Stimulated activated CD4-positive, alpha-beta T cell treated with anti-CD3 and anti-CD28 coated beads, Interleukin-1b, Interleukin-23, amount 100 ng/mL, for 4 hours (primary cell): ENCODE measurements at places on chromosomes 6 and 20.

DNA sequence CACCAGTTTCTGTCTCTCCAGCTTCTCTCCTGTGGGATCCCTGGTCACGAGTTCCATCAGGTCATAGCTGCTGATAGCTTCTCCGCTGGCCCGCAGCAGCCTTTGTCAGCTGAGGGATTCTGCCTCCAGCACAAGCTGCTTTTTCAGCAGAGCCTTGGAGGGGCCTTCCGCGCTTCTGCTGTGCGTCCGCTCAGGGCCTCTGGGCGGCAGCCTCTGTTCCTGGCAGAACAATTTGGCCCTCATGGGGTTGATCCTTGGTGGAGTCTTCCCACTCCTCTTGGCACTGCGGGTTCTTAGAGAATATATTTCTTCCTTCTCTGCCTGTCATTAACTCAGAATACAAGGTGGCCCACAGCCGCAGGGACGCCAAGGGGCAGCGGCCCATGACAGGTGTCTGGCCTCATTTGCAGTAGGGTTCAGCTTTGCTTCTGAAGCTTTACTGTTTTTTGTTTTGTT is 158.8 kb downstream of the DTNBP1 start:
- no peak for DNase-seq

DNA sequence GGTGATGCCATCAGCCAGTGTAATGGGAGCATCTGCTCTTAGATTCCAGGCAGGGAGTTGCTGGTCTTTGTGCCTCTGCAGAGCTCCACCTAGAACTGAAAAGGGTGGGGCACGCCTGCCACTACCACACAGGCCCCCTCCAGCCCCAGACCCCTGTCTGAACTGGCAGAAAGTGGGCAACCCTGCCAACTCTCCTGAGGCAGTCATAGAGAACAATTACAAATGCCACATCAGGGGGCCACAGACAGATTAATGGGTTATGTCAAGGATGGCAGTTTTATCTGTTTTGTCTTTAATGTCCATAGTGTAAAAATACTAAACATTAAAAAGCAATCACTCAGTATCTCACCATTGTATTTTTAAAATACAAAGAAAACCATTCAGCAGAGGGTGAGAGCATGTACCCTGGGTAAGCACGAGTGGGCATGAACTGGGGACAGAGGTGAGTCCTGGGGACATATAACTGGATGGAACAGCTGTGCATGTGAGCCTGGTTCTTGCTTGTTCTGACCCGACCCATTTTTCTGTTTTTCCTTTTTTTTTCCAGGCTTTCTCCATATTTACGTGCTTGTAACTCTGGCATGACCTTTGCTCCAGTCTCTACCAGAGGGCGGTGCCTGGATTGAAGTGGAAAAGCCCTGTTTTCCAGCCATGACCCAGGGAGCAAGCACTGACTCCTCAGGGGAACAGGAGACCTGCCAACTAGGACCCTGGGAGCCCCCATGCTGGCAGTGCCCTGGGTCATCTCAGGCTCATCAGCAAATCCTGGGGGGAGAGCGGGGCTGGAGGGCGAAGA is 8.2 kb downstream of the TRAF3IP2 start:
- DNase-seq: no peak

- DNase-seq: no peak
Measured at GRCh38 chr6:36232172-36232571, 35.6 kb downstream of the BRPF3 start.

GRCh38 chr6:156348424-156348823 is 428.8 kb upstream of the ARID1B start:
- DNase-seq: no peak

GRCh38 chr20:60804918-60805630 is 447.0 kb upstream of the CDH4 start:
- no peak for DNase-seq

GRCh38 chr6:14848019-14848418 is 397.9 kb upstream of the JARID2 start:
- DNase-seq: no peak

- no peak for DNase-seq
Measured at GRCh38 chr20:9021216-9021615, 47.7 kb upstream of the PLCB4 start.

DNA sequence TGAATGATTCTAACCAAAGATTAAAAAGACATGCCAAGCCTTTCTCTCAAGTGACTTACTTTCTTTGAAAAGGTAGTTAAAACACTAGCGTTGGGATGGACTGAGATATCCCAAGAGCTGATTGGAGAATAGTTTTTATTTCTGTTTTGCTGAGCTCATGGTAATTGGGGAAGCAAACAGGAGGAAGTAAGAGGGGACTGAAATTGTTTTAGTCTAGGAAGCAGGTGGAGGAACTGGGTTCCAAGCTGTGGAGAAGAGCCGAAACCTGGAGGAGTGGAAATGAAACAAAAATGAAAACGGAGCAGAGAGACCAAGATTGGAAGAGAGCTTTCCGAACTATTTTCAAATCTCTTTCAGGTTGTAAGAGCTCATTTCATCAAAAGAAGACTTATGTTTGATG is 59.9 kb upstream of the TENT5A start:
- DNase-seq: no peak

GRCh38 chr6:157276134-157276532 is 47.2 kb downstream of the TMEM242 start:
- no peak for DNase-seq

GRCh38 chr20:62980380-62980960 is 26.3 kb downstream of the BHLHE23 start:
- DNase-seq: no peak

- no peak for DNase-seq
Measured at GRCh38 chr20:42274986-42275385, 656.8 kb upstream of the CHD6 start.

- DNase-seq: no peak
Measured at GRCh38 chr20:18057101-18057993, at the start of gene OVOL2. Gene OVOL2, minus strand, starts transcription at chr20:18057916. Its CDS starts 282 bp downstream, at chr20:18057634.

DNA sequence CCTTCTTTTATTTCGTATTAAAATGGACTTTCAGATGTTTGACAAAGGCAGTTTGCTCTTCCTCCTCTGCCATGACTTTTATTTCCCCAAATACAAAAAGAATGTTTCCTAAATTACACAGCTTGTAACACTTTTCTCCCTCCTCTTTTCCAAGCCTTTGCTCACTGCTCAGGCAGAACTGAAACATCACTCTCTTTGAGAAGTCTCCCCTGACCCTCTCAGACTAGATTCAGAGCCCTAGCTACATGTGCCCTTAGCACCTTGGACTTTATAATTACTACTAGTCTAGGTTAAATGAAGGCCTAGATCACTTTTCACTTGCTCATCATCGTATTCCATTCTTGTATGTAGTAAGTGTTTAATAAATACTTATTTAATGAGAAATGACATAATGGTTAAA is 8.5 kb upstream of the KIF6 start:
- no peak for DNase-seq

DNA sequence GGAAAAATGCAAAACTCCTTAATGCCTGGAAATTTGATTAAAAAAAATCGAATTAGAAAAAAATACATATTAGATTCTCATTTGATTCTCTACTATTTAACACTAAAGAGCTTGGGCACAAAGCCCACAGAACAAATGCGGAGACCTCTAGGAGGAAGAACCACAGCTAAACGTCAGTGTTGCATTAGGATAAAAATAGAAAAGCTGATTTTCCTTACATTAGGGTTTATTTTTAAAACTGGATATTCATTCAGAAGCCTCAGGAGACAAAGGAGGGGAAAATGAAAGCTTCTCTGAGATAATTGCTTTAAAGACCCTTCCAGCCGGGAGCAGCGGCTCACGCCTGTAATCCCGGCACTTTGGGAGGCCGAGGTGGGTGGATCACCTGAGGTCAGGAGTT is 77.3 kb downstream of the ECT2L start:
- DNase-seq: no peak

DNA sequence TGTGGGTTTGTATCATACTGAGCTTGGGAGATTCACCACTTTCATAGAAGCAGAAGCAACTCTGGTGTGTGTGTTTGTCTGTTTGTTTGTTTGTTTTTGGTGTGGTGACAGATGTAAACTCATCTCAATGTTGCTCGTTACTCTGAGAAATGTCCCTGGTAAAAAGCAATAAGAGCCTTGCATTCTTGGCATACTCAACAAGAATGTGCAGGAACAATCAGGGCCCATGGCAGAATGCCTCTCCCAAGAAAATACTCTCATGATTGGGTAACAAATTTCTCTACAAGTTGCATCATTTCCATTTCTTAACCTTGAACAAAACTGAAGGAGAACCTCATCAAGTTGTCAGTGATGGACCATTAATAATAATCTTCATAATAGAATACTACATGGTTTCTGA is 43.0 kb upstream of the PKHD1 start:
- DNase-seq: no peak

DNA sequence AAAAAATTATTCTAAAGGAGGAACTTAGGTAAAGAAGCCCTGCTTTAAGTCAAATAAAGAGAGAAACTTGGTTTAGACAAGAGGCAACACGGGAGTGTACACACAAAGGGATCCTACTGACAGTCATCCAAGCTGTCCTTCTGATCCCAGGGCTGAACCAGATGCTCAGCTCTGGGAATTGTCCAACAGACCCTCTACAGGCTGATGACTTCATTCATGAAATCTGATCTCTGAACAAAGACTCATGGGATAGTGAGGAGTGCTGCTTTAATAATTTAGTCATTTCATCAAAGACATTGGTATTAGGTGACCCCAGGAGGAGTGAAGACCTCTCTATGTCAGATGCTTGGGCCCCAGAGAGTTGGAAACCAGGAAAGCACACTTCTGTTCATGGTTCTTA is 65.6 kb upstream of the ARMH2 start:
- no peak for DNase-seq

GRCh38 chr6:13480631-13481501 is 6.5 kb downstream of the GFOD1 start:
- DNase-seq: no peak

GRCh38 chr6:94736236-94736635 is 841.1 kb upstream of the MANEA start:
- DNase-seq: no peak

DNA sequence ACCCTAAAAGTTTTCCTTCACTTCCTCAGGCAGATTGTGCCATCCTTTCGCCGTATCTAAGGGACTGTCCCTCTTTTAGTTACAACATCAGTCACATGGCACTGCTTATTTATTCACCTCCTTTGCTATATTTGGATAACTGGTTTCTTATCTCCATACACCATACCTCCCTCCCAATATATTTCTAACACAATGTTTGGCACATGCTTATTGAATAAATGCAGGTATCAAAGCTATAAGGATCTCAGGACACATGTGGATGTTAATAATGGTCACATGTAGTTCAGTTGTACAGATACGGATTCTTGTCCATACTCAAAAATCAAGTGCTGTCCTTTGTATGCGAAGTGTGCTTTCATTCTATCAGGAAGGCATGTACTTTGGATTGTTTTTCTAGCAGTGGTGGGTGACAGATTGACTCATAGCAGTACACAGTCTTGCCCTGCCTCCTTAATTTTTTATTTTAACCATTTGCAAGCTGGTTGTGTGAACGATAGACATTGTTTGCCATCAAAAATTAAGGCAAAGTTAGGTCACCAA is 407.1 kb upstream of the RUNX2 start:
- DNase-seq: no peak

- DNase-seq: no peak
Measured at GRCh38 chr20:3766422-3767109, 987 bp downstream of the ADISSP start.

DNA sequence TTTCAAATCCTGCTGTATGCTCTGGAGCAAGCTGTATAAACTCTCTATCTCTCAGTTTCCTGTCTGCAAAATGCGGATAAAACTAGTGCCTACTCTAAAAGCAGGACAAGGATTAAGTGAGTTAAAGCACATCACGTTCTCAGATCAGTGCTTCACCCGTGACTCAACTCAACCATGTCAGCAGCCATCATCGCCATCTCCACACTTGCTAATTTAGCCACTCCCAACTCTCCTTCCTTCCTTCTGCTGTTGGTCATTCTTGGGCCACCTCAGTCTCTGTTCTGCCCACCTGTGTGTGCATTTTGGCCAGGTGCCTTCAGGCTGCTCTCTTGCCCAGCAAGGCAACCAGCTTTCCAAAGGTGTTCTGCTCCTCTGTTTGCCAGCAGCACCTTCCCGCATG is 260.0 kb upstream of the CDYL start:
- DNase-seq: no peak

- DNase-seq: no peak
Measured at GRCh38 chr20:18657575-18657974, 69.7 kb downstream of the DTD1 start.
